ENCODE measurements at places on chromosomes 5 and 9. TPM values are rescaled to one million over a fixed set of nuclear protein-coding genes. Genes with fewer than 3 reads are reported as not detected.

The ANKRD34B gene
- not detected for total RNA-seq

The CMYA5 gene
- 5.2 TPM for total RNA-seq

The RANBP17 gene
- 11.4 TPM for total RNA-seq

The TMEM252 gene
- not detected for total RNA-seq

GRCh38 chr9:111812337-111812736 is 17.6 kb upstream of the SHOC1 start:
- no peak for DNase-seq

The TSLP gene
- total RNA-seq: 0.36 TPM

DNA sequence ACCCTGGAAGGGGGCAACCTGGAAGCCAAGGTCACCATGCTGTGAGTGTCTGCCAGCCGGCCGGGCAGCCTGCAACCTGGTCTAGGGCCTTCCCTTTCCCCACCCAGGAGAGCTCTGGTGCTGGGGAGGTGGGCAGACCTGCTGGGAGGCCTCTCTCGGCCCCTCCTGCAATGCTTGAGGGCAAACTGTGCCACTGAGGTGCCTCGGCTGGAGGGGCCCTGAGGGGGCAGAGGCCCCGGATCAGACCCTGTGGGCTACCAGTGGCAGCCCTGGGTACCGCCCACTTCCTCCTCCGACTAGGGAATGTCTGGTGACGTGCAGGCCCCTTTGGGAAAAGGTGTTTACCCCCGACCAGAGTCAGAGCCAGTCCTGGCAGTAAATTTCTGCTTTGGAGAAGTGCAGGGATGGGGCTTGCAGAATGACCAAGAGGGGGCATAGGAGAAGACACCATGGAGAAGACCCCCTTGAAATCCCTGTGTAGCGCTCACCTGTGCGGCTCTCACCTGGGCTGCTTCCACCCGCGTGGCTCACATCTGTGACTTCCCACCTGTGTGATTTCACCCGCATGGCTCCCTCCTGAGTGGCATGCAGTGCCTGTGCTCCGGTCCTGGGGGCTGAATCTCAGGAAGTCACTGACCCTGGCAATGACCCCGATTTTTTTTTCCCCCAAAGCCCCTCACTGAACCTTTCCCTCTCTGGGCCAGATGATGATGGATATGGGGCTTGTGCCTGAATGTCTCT is 1.1 kb downstream of the LCN1 start:
- DNase-seq: peak; percentile 20

GRCh38 chr9:3730511-3730922 is 204.7 kb upstream of the RFX3 start:
- DNase-seq: no peak

The PCDHB3 gene
- total RNA-seq: 4.9 TPM

The NR4A3 gene
- total RNA-seq: 1.1 TPM

DNA sequence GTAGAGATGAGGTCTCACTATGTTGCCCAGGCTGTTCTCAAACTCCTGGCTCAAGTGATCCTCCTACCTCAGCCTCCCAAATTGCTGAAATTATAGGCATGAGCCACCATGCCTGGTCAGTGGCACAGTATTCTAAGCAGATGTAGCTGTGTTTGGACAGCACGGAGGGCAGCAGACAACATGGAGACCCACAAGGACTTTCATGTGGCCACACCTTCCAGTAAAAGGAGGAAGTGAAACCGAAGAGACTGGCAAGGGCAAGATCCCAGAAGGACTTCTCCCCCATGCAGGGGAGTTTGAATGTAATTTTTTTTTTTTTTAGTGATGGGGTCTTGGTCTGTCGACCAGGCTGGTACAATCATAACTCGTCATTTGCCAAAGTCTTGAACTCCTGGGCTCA is 172.2 kb downstream of the TRPM3 start:
- DNase-seq: no peak

- no peak for DNase-seq
These were observed 454.3 kb upstream of the CTNND2 start for GRCh38 chr5:12358371-12359090.

DNA sequence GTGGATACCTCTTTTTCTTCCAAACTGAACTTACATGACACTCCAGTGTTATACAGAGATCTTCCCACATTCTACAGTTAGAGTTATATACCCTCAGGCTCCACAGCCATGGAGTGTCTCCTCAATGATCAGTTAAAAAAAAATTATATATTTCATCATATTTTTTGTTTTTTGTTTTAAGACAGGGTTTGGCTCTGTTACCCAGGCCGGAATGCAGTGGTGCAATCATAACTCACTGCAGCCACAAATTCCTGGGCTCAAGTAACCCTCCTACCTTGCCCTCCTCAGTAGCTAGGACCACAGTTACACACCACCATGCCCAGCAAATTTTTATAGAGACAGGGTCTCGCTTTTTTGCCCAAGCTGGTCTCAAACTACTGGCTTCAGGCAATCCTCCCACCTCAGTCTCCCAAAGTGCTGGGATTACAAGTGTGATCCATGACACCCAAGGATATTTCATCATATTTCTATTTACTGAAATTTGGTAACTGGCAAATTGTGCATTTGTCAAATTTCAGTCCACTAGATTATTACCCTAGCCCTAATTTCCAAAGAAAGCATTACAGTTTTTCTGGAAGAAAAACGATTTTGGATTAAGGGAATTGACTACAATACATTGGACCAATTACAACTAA is 18.1 kb upstream of the SCAI start:
- DNase-seq: no peak

DNA sequence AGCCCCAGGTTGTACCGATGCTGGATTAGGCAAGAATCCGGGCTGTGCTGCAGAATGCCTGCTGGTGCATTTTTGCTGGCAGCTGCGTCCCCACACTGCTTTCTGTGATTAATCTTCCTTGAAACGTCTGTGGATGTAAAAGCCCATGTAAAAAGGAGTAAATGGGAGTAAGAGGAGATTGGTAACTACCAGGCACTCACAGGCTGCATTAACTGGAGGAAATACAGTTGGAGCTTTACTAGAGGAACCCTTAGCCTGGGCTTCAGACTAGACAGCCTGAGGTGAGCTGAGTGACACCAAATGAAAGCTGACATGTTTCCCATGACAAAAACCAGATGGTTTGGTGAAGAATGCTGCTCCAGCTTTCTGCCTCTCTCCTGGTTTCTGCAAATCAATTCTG is 190.4 kb upstream of the GAS1 start:
- DNase-seq: no peak

DNA sequence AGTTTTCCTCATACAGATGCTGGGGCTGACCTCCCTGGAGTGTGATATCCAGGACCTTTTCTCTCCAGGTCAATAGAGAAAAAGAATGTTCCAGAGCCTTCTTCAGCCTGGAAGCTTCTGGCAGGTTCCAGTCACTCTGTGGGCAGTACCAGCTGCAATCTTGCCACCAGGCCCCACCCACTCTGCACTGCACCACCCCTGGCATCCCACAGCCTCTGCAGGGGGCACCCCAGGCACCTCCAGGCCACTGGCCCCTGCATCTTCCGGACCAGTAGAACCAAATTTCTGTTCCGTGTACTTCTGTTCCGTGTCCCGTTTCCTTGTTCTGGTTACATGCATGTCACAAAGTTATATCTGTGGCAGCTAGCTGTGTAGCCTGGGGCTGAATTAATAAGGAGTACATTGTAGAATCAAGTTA is 83.3 kb upstream of the ZBTB43 start:
- no peak for DNase-seq

DNA sequence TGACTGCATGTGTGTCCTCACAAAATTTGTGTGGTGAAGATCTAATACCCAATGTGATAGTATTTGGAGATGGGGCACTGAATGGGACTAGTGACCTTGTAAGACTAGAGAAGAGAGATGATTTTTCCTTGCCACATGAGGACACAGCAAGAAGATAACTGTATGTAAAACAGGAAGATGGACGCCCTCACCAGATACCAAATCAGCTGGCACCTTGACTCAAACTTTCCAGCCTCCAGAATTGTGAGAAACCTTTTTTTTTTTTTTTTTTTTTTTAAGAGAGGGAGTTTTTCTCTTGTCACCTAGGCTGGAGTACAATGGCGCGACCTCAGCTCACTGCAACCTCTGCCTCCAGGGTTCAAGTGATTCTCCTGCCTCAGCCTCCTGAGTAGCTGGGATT is 40.3 kb downstream of the UBTD2 start:
- DNase-seq: no peak

GRCh38 chr9:36717276-36717675 is 144.6 kb downstream of the MELK start:
- no peak for DNase-seq

DNA sequence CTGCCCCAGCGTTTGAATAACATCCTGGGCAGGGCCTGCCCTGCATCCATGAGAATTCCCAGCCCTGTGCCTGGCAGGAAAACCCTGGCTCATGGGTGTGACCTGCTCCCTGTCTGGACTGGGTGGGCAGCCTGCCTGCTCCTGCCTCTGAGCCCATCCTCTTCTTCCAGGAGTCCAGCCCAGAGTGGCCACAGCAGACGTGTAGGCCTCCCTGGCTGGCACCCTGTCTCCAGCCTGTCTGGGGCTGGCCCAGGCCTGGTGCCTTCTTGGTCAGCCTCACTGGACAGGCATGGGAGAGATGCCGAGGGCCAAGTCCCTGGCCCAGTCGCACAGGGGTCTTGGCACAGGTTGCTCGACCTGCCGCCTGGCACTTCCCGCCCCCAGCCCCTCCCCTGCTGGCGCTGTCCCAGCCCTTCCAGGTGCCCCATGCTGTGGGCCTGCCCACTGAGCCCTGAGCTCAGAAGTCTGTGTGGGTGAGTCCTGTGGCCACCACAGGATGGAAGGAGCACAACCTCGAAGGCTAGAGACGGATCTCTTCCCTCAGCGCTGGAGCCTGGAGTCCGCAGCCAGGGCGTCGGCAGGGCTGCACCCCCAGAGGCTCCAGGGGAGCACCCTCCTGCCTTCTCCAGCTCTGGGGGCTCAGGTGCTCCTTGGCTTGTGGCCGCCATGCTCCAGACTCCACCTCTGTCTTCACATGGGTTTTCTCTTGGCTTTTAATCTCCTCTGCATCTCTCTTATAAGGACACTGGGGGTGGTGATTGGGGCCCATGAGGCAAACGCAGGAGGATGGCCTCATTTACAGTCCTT is 11.8 kb upstream of the COL5A1 start:
- DNase-seq: peak; percentile 46

- no peak for DNase-seq
These were observed 57.9 kb downstream of the SEMA4D start for GRCh38 chr9:89440046-89440445.

GRCh38 chr9:24051587-24051986 is 225.5 kb upstream of the ELAVL2 start:
- DNase-seq: no peak

DNA sequence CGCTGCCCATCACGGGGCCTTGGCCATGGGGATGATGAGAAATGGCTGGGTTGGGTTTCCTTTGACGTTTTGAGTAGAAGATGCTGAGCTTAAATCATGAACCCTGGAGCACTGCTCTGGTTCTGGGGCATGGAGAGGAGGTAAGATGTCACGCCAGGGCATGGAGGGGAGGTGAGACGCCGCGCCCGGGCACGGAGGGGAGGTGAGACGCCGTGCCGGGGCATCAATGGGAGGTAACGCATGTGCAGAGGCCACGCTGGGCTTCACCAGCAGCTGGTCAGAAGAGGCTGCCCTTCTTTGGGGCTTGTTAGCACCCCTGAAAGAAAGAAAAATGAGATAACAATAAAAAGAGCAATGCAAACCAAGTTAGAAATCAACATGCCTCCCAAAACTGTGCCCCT is 322.5 kb upstream of the IRX4 start:
- no peak for DNase-seq

GRCh38 chr9:114994768-114995167 is 64.4 kb upstream of the TNFSF8 start:
- no peak for DNase-seq

- DNase-seq: no peak
These were observed 248.3 kb downstream of the COX7C start for GRCh38 chr5:86866036-86866435.

- DNase-seq: no peak
These were observed 68.2 kb upstream of the SPTLC1 start for GRCh38 chr9:92183449-92183848.

The FSD1L gene
- 6.4 TPM for total RNA-seq

The ZNF474 gene
- total RNA-seq: 0.27 TPM

GRCh38 chr5:172773481-172774469 is 2.8 kb upstream of the DUSP1 start:
- no peak for DNase-seq

- no peak for DNase-seq
These were observed 48.5 kb upstream of the HAND1 start for GRCh38 chr5:154526231-154527226.

The CER1 gene
- total RNA-seq: 0.71 TPM
